ENCODE measurements at places on chromosomes 4 and X.

DNA sequence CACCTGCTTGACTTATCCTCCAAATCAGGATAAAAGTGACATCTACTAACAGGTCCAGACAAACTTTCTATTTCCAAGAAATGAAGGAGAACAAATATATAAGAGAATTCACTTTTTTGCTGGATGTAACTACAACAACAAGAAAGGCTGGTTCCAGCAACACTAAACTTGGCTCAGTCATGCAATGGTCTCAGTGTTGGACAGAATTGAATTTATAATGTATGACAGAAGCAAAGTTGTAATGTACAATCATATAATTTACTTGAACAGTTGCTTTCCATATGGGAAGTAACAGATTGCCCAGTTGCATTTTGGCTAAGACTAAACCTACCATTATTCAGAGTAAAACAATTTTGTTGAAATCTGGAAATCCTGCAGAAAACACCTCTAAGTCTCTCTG is 183.3 kb upstream of the INTU start:
- no peaks in the 10 kb centered on the region for H3K36me3 ChIP-seq
- H3K27me3 ChIP-seq, result no peaks in the 10 kb centered on the region
- no peak overlapping the region for H3K4me3 ChIP-seq
- H3K27ac ChIP-seq, result no peak overlapping the region

GRCh38 chr4:180060159-180060889 is 2182.9 kb upstream of the TENM3 start:
- DNase-seq, result no peak
- peaks cover 5% of the 10 kb centered on the region for H3K36me3 ChIP-seq
- H3K4me1 ChIP-seq, result peaks cover 5% of the 10 kb centered on the region

DNA sequence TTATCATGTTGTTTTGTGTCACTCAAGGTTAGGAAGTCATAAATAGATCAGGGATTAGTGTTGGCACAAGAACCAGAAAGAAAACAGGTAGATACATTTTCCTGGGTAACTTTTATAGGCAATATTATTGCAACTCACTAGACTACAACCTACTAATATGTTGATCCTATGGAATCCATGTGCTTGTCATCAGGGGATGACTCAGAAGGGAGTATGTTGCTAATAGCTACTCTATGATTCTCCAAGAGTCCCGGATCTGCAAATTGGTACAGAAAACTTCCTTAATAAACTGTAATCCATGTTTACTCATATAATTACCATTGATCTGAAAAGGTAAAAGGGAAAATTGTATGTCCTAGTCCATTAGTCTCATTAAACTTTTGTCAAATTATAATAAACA is 11.7 kb upstream of the GNRHR start:
- H3K4me3 ChIP-seq, result no peak overlapping the region
- no peak for DNase-seq
- H3K4me1 ChIP-seq, result peaks cover 4% of the 10 kb centered on the region

GRCh38 chrX:5702890-5703289 is 525.8 kb downstream of the NLGN4X start:
- no peaks in the 10 kb centered on the region for H3K4me1 ChIP-seq
- H3K27me3 ChIP-seq, result no peaks in the 10 kb centered on the region
- H3K27ac ChIP-seq, result no peak overlapping the region

DNA sequence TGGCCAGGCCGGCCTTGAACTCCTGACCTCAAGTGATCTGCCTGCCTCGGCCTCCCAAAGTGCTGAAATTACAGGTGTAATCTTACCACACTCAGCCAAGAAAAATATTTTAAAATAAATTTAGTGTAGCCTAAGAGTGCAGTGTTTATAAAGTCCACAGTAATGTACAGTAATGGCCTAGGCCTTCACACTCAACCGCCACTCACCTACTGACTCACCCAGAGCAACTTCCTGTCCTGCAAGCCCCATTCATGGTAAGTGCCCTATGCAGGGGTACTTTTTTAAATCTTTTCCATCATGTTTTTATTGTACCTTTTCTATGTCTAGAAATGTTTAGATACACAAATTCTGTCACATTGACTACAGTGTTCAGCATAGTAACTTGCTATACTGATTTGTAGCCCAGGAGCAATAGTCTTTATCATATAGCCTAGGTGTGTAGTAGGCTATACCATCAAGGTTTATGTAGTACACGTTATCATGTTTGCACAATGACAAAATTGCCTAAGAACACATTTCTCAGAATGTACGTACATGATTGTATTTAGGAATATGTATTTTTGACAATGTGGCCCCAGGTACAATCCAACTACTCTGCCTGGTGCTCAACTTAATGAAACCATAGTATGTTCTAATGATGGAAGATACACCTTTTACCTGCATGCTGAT is 455.2 kb downstream of the PCDH7 start:
- H3K36me3 ChIP-seq, result no peaks in the 10 kb centered on the region
- no peak overlapping the region for H3K27ac ChIP-seq
- H3K4me3 ChIP-seq, result no peak overlapping the region
- DNase-seq, result no peak

GRCh38 chr4:37981844-37982720 is 21.9 kb downstream of the PTTG2 start:
- no peaks in the 10 kb centered on the region for H3K27me3 ChIP-seq
- no peak overlapping the region for H3K4me3 ChIP-seq
- no peak for DNase-seq
- peaks cover 32% of the 10 kb centered on the region for H3K4me1 ChIP-seq

GRCh38 chr4:140944572-140944971 is 188.4 kb upstream of the TBC1D9 start:
- no peaks in the 10 kb centered on the region for H3K27me3 ChIP-seq
- no peak for DNase-seq
- no peak overlapping the region for H3K27ac ChIP-seq
- H3K4me1 ChIP-seq, result no peaks in the 10 kb centered on the region
- H3K4me3 ChIP-seq, result no peak overlapping the region

DNA sequence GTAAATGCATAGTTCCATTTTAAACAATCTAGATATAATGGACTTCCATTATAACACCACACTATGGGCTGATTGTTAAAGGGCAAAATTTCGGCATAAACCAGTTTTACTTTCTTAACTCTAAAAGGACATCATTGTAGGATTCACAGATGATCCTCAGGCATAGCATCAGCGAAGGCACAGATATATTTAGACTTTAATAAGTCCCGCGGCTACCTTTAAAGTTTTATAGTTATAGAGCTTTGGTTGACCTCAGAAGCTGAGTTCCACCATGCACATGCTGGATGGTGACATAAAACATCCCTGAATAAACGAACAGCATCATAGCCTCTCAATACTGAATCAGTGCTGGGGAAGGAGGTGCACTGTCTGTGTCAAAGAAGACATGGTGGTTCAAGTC is 125.0 kb upstream of the PDLIM3 start:
- H3K27me3 ChIP-seq, result peaks cover 2% of the 10 kb centered on the region
- no peaks in the 10 kb centered on the region for H3K36me3 ChIP-seq
- H3K27ac ChIP-seq, result no peak overlapping the region
- H3K4me1 ChIP-seq, result no peaks in the 10 kb centered on the region
- no peak for DNase-seq

DNA sequence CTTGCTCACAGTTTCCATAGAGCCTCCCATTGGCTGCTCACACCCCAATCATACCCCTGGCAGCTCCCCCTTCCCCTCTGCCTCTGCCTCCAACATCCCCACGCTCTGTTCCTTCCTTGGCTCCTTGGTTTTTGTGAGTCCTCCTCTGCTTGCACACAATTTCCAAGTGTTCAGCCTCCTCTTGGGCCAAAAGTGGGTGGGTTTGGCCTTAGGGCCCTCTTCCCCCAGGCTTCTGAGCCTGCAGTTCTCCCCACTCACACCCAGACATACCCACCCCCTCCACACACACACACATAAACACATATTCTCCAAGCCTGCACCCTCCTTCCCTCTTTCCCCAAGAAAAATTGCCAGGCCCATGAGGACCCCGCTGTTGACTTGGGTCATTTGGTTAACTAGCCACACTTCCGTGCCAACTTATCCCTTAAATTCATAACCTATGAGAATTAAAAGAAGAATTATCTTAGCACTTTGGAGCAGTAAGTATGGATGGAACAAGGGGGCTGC is 4.5 kb downstream of the APLN start:
- H3K27ac ChIP-seq, result no peak overlapping the region
- no peaks in the 10 kb centered on the region for H3K36me3 ChIP-seq
- peaks cover 5% of the 10 kb centered on the region for H3K27me3 ChIP-seq
- H3K4me3 ChIP-seq, result no peak overlapping the region

DNA sequence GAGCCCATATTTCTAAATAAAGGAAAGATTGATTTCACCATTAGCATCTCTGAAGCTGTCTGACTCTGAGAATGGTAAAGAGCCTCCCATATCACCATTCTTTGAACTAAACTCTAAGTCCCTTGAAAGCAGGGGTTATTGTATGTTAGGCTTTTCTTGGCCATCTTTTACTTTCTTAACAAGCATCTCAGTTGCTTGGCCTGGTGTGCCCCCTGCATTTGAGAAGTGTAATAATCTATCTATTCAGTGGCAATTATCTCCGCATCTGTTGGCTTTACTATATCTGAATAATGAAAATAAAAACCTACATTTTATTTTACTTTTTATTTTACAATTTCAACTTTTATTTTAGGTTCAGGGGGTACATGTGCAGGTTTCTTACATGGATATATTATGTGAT is 128.3 kb upstream of the ARMCX2 start:
- no peak overlapping the region for H3K27ac ChIP-seq
- no peak for DNase-seq
- no peak overlapping the region for H3K4me3 ChIP-seq
- H3K27me3 ChIP-seq, result no peaks in the 10 kb centered on the region

DNA sequence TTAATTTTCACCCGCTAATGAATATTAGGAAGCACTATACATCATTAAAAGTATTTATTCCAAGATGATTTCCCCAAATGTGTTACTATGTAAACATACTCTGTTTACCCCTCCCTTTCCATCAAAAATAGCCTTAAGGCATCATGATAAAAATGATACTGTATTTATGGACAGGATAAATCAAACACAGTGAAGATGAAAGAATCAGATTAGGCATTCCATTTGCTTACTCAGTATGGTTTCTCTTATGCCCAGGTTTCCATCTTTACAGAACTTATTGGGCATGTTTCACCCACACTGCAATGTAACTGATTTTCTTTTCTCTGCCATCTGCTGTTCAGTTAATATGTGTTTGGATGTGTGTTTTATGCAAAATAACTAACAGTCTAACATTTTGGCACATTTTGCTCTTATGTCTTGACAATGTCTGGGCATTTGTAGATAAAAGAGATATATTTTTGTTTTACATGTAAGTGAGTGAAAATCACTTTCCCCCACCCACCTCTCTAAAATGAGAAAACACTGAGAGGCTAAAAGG is 445.2 kb downstream of the RPA4 start:
- H3K27ac ChIP-seq, result no peak overlapping the region
- no peak for DNase-seq
- H3K36me3 ChIP-seq, result no peaks in the 10 kb centered on the region
- H3K27me3 ChIP-seq, result no peaks in the 10 kb centered on the region
- H3K4me1 ChIP-seq, result peaks cover 2% of the 10 kb centered on the region

- no peak for DNase-seq
- H3K36me3 ChIP-seq, result no peaks in the 10 kb centered on the region
- H3K27me3 ChIP-seq, result peaks cover 10% of the 10 kb centered on the region
- no peaks in the 10 kb centered on the region for H3K4me1 ChIP-seq
Observed at GRCh38 chr4:134202166-134202956, 772 bp upstream of the PABPC4L start.

GRCh38 chr4:1910643-1911042 is 39.5 kb downstream of the NSD2 start:
- no peaks in the 10 kb centered on the region for H3K27me3 ChIP-seq
- H3K4me3 ChIP-seq, result no peak overlapping the region
- peaks cover 47% of the 10 kb centered on the region for H3K36me3 ChIP-seq
- peaks cover 14% of the 10 kb centered on the region for H3K4me1 ChIP-seq

- H3K4me1 ChIP-seq, result no peaks in the 10 kb centered on the region
- no peaks in the 10 kb centered on the region for H3K36me3 ChIP-seq
- H3K27me3 ChIP-seq, result peaks cover 5% of the 10 kb centered on the region
- H3K27ac ChIP-seq, result no peak overlapping the region
- no peak for DNase-seq
Observed at GRCh38 chr4:44848466-44848865, 122.1 kb upstream of the GNPDA2 start.

- H3K27ac ChIP-seq, result no peak overlapping the region
- H3K4me3 ChIP-seq, result no peak overlapping the region
- no peaks in the 10 kb centered on the region for H3K36me3 ChIP-seq
- DNase-seq, result no peak
- H3K4me1 ChIP-seq, result peaks cover 3% of the 10 kb centered on the region
Observed at GRCh38 chrX:17024886-17025285, 78.4 kb downstream of the REPS2 start.

DNA sequence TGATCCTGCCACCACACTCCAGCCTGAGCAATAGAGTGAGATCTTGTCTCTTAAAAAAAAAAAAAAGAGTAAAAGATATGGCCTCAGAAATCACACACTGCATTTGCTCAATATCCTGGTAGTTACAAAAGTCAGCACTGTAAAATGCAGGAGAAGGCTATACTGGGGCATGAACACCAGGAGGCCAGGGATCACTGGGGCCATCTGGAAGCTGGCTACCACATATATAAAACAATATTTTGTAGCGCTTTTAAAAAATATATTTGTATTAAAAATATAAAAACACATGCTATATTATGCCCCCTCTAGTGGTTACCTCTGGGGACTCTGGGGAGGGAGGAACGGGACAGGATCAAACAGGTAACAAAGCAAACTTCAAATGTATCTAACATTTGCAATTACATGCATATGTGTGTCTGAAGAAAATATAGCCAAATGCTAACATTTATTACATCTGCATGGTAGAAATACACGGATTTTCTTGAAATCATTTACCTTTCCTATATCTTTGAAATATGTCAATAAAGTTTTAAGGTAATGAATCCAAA is 4.0 kb downstream of the C4orf46 start:
- no peak overlapping the region for H3K27ac ChIP-seq
- peaks cover 16% of the 10 kb centered on the region for H3K4me1 ChIP-seq
- peaks cover 3% of the 10 kb centered on the region for H3K36me3 ChIP-seq
- no peaks in the 10 kb centered on the region for H3K27me3 ChIP-seq

GRCh38 chr4:38837849-38838248 is 18.8 kb downstream of the TLR6 start:
- H3K4me1 ChIP-seq, result peaks cover 23% of the 10 kb centered on the region
- peak overlapping the region; percentile 43 for H3K27ac ChIP-seq
- H3K4me3 ChIP-seq, result no peak overlapping the region
- no peaks in the 10 kb centered on the region for H3K27me3 ChIP-seq
- DNase-seq, result no peak

DNA sequence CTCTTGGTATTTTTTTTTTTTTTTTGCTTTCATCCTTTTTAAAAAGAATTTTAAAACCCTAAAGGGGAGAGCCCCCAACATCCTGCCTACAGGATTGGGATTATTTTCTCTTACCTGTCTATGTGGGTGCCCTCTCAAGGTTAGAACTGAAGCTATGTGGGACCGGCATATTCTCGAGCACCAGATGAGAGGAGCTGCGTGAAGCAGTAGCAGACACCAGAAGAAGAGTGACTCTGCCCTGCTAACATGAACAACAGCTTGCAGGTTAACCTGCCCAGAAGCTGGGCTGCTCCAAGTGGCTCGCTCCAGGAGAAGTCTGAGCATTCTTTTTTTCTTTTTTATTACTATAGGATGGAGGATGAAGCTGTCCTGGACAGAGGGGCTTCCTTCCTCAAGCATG is 102.6 kb upstream of the SLC4A4 start:
- H3K27ac ChIP-seq, result no peak overlapping the region
- H3K36me3 ChIP-seq, result no peaks in the 10 kb centered on the region
- no peak overlapping the region for H3K4me3 ChIP-seq
- no peak for DNase-seq
- H3K27me3 ChIP-seq, result peaks cover 3% of the 10 kb centered on the region
